ENCODE measurements at places on chromosomes 5 and 9.

DNA sequence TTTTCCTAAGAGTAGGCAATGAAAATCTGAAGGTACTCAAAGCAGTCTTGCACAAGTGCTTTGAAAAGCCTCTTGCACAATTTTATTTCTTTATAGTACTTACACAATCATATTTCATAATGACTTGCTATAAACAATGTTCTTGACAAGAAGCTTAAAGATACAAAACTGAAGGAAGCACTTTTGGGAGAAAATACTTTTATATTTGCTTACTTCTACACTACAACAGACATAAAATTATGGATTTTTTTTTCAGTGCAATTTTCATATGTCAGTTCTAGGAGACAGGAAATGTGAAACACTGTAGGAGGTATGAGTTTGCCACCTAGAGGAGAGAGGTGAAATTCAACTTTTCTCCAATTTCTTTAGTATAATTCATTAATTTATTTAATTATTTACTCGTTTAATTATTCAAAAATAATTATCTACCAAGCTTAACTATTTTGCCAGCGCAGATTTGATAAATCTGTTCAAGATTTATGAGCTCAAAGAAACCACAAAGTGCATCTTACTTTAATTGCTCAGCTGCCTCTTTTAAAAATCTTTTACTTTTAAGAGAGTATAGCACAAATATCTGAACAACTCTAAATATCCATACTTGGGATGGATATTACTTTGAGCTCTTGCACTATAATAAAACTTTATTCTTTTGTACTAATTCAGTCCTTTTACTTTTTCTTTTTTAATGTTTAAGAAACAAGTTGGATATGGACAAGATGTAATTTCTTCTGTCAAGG, 29.0 kb upstream of the CDKN2B start:
- no peak for DNase-seq
- H3K27ac ChIP-seq: no peak overlapping the region
- no peak overlapping the region for H3K4me3 ChIP-seq
- H3K4me1 ChIP-seq: no peaks in the 10 kb centered on the region

DNA sequence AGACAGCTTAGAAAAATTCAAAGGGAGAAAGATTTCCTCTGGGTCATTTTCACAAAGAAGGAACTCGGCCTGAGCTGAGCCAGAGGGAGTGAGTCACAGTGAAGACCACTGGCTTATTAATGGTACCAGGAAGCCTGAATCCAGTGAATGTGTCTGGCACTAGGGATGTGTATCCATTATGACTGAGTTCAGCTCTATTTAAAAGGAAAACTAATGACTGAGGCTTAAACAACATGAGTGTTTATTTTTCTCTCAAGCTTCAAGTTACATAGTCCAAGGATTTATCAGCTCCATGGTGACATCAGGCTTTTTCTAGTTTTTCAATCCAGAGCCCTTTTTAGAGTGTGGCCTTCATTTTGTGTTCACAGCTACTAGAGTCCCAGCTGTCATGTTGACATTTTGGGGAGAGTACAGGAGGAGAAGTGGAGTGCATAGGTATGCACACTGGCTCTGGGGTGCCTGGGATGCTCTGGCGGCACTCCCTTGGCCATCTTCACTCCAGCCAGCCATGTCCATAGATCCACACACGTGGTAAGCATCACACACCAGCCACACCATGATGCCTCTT, 159.5 kb upstream of the ERCC6L2 start:
- H3K27ac ChIP-seq: no peak overlapping the region
- H3K4me3 ChIP-seq: no peak overlapping the region
- H3K36me3 ChIP-seq: peaks cover 15% of the 10 kb centered on the region

GRCh38 chr5:59086024-59086423, 503.1 kb downstream of the RAB3C start:
- H3K4me3 ChIP-seq: no peak overlapping the region
- DNase-seq: no peak
- no peaks in the 10 kb centered on the region for H3K4me1 ChIP-seq
- peaks cover 1% of the 10 kb centered on the region for H3K27me3 ChIP-seq
- H3K27ac ChIP-seq: no peak overlapping the region

DNA sequence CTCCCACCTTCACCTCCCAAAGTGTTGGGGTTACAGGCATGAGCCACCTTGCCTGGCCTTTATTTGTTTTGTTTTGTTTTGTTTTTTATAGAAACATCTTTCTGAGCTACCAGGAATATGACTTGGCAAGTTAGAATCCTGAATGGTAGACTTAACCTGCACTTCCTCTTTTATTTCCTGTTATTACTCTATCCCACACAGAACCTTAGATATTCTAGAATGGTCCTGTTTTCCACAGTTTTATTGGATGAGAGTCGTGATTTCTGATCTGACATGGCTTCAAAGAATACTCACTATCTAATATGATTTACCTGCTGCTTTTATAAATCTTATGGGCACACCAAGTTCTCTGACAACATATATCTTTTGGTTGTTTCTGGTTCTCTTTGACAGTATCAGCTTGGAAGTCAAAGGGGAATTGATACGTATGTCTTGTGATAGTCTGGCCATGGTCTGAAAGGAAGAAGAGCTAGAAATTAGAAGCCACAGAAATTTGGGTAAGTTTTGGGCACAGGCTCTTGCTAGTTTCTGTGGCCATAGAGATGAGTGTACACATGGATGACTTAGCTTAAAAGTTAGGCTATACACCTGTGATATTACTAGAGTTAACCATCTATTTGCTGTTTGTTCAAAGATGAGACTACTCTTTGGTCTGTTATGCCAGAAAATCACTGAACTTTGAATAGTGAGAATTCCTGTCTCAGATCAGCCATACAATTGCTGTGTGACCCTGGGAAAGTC, 4.7 kb upstream of the PANK3 start:
- no peaks in the 10 kb centered on the region for H3K36me3 ChIP-seq
- DNase-seq: no peak
- H3K4me1 ChIP-seq: peaks cover 5% of the 10 kb centered on the region
- H3K4me3 ChIP-seq: no peak overlapping the region
- peaks cover 16% of the 10 kb centered on the region for H3K27me3 ChIP-seq

DNA sequence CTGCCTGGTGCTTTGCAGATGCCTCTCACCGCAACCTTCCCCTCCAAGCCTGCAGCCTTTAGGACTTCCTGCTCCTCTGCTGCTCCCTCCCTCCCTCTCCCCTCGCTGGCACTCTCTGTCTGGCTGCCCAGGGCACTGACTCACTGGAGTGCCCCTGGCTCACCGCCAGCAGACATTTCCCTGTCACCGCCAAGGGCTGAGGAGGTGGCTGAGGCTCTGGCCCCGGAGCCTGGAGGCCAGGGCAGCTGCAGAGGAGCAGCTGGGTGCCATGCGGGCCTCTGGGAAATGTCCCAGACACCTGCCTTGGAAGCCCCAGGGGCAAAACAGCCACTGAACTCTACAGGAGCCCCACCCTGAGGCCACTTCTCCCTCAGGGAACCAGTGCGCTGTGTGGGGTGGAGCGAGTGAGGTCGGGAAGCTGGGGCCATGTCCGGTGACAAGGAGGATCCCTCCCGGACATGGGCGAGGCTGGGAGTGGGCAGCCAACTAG, 53.4 kb downstream of the TENT4A start:
- no peak overlapping the region for H3K27ac ChIP-seq
- no peak overlapping the region for H3K4me3 ChIP-seq
- no peaks in the 10 kb centered on the region for H3K36me3 ChIP-seq
- peaks cover 10% of the 10 kb centered on the region for H3K27me3 ChIP-seq

GRCh38 chr5:140362875-140363630, 3.1 kb downstream of the SLC4A9 start:
- peak overlapping the region; percentile 60 for H3K27ac ChIP-seq
- peak overlapping the region; percentile 80 for H3K4me3 ChIP-seq
- peak; percentile 76 for DNase-seq
- peaks cover 5% of the 10 kb centered on the region for H3K27me3 ChIP-seq
- no peaks in the 10 kb centered on the region for H3K36me3 ChIP-seq

DNA sequence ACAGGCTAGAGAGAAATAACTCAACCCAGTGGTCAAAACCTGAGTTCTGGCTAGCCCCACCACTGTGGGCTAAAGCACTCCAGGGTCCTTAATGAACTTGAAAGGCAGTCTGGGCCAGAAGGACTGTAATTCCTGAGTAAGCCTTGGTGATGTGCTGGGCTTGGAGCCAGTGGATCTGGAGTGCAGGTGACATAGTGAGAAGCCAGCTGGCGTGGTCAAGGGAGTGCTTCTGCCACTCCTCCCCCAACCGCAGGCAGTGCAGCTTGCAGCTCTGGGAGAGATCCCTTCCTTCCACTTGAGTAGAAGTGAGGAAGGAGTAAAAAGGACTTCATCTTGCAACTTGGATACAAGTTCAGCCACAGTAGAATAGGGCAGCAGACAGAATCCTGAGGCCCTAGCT, 424.0 kb downstream of the CDH18 start:
- no peaks in the 10 kb centered on the region for H3K27me3 ChIP-seq
- no peaks in the 10 kb centered on the region for H3K36me3 ChIP-seq

- H3K4me1 ChIP-seq: peaks cover 4% of the 10 kb centered on the region
- no peak overlapping the region for H3K4me3 ChIP-seq
- H3K36me3 ChIP-seq: no peaks in the 10 kb centered on the region
- DNase-seq: no peak
These were observed 11.4 kb upstream of the C5orf63 start for GRCh38 chr5:127084656-127085055.

Measured in naive thymus-derived CD8-positive, alpha-beta T cell (primary cell).